ENCODE measurements at places on chromosomes 2 and 18. TPM values are rescaled to one million over a fixed set of nuclear protein-coding genes. Genes with fewer than 3 reads are reported as not detected.

DNA sequence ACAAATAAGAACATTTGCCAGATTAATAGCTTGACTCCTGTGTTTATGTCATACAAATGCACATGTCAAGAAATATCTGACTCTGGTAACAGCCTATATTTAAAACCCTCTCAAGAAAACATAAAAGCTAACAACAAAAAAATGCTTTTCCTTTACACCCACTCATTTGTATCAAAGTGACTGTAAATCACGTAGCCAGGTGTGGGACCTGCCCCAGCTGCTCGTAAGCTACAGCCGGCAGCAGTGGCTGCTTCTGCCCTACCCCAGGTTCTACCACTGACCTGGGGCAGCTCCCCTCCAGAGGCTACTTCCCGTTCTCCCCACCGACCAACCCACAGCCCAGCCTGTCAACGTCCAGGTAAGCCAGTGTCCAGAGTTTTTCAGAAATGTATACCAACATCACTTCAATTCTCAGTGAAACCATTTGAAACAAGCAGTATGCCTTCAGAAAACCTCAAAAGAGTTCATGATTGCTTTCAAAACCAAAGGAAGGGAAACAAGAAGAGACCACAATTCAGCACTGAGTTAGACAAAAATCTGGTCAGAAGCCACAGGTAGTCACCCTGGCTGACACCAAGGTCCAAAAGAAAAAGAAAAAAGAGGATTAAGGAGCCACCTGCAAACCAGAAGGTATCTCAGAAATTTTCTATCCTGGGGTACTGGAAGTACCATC, 40.4 kb downstream of the KIDINS220 start:
- H3K4me3 ChIP-seq = no peak overlapping the region
- H3K27ac ChIP-seq = no peak overlapping the region
- H3K4me1 ChIP-seq = no peaks in the 10 kb centered on the region
- no peaks in the 10 kb centered on the region for H3K27me3 ChIP-seq
- DNase-seq = no peak

- no peaks in the 10 kb centered on the region for H3K27me3 ChIP-seq
- no peaks in the 10 kb centered on the region for H3K36me3 ChIP-seq
- peak; percentile 4 for DNase-seq
- H3K27ac ChIP-seq = no peak overlapping the region
Observed at GRCh38 chr2:68320118-68320641, 431 bp upstream of the CNRIP1 start.

- H3K4me3 ChIP-seq = no peak overlapping the region
- no peak for DNase-seq
- no peaks in the 10 kb centered on the region for H3K36me3 ChIP-seq
- peaks cover 10% of the 10 kb centered on the region for H3K4me1 ChIP-seq
- H3K27ac ChIP-seq = no peak overlapping the region
Observed at GRCh38 chr2:1367601-1368000, 45.7 kb upstream of the TPO start.

Gene FAP
- total RNA-seq = 10.1 TPM

Measured in thyroid gland (tissue), 4 donors.